ENCODE measurements at places on chromosomes 6 and 20.

- peak; percentile 2 for DNase-seq
Observed at GRCh38 chr6:75934643-75935472, 137.6 kb downstream of the IMPG1 start.

DNA sequence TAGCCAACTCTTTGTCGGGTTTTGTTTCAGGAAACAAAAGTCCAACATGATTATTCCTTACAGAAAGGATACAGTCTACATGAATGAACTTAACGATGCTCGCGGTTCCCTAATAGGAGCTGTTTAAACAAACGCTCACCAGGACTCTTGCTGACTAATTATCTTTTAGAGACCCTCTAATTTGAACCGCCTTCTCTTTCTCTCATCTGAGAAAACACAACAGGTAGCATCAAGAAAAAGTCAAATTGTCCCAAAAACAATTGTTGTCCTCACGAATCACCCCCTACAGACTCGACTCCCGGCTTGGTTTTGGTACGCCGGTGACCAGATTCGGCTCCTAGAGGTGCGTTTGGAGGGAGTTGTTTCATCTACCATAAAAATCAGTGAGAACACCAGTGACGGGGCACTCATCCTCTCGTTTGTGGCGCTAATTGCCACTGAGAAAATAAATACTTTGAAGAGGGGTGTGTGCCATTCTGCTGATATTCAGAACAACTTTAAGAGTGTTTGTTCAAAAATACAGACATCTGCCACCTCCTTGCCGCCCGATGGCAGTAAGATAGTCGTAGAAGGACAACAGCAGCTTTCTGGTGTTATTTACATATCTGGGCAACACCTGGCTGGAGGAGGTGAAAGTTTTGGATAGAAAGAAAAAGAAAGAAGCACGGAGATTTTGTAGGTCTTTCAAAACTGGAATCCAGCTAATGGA, 1.1 kb upstream of the SIM1 start:
- DNase-seq: no peak

DNA sequence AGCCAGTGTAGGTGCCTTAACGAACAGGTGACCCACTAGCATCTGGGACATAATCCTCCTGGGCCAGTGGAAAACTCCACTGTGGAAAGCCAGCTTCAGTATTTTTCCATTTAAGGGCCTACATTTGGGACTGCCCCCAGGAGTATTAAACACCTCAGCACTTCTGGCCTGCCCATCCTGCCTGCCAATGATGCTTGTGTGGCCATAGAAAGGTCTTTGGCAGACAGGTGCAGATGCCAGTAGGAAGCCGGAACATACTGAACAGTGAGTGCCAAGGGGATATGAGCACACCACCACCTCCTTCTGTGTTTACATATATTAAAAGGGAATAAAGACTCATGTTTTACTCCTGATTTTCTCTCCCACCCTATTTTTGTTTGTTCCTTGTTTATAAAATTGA, 19.9 kb downstream of the MCM8 start:
- DNase-seq: no peak

GRCh38 chr6:12314751-12315150, 24.6 kb downstream of the EDN1 start:
- DNase-seq: no peak

- no peak for DNase-seq
Observed at GRCh38 chr20:40646361-40646760, 42.7 kb downstream of the MAFB start.

- no peak for DNase-seq
Observed at GRCh38 chr6:8215631-8216030, 113.3 kb upstream of the EEF1E1 start.

GRCh38 chr20:23061262-23061661, 11.8 kb upstream of the THBD start:
- DNase-seq: no peak

DNA sequence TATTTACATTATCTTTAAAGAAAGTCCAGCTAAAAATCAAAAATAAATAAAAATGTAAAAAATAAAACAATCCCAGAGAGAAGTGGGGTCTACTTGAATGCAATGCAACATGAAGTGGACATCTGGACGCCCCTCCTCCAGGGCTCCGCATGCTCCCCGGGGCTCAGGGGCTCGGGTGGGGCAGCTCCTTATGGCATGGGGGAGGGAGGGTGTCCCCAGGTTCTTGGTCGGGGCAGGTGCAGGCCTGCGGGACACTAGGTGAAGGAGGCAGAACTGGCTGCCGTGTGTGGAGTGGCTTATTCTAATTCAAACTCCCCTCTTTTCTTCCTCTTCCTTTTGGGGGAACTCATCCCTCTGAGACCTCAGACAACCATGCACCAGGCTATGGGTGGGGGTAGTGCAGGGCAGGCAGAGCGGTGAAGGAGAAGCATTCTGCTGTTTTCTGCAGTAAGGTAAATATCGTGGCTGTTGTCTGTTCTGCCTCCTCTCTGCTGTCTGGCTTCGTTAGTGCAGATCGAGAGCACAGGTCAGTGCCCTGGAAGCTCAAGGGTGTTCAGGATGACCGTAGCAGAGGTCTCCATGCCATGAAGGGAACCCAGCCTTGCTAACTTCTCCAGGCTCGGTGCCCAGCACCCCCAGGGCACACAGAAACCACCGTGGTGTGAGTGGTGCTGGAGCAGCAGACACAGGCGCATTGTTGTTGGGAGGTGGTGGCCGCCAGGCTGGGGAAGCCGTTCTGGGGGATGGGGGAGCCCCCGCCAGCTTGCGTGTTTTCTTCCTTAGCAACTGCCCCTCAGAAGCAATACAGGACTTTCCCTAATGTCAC, 82.6 kb downstream of the TTLL2 start:
- no peak for DNase-seq

DNA sequence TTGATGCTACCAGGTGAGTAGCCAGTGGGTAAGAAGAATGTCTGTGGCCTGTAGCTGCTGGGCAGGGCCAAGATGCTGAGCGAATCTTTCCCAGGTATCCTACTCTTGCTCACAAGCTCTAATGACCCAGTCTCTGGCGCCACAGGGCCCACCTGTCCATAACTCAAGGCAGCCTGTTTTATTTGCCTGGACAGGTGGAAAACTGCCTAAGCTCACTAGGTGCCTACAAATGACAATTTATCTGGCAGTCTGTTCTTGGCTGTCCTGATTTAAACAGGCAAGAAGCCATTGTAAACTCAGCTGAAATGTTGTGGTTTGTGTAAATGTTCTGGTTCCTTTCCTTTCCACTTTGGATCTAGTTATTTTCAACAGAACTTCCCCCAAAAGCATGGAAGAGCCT, 113.3 kb downstream of the TCP11 start:
- DNase-seq: no peak

DNA sequence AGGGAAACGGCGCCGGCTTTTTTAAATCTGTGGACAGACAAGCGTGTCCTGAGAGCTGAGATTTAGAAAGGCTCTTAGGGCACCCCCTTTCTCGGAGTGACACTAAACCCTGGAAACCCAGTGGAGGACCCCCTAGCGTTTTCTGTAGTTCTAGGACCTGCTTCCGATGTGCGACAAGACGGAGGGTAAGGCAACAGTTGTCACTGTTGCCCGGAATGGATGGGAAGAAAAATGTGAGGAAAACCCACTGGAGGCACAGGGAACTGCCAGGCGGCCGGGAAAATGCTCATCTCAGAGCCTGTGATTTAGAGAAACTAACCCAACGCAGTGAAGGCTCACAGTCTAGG, 551 bp upstream of the ATP5F1E start:
- no peak for DNase-seq

DNA sequence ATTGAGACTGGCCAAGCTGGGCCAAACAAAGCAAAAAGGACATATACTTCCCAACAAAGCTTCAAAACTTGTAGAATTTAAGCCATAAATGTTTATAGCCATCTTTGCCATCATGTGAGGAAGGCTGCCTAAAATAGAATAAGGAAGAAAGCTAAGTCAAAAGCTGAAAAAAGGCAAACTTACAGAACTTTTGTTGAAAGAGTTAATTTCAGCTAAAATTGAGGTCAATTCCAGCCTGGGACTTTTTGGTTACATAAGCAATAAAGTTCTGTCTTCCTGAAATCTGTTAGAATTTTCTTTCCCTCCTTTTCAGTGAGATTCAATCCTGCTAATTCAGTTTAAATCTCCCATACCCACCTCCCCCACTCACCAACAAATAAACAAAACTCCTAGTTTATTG, 227.9 kb upstream of the MARCKS start:
- no peak for DNase-seq

DNA sequence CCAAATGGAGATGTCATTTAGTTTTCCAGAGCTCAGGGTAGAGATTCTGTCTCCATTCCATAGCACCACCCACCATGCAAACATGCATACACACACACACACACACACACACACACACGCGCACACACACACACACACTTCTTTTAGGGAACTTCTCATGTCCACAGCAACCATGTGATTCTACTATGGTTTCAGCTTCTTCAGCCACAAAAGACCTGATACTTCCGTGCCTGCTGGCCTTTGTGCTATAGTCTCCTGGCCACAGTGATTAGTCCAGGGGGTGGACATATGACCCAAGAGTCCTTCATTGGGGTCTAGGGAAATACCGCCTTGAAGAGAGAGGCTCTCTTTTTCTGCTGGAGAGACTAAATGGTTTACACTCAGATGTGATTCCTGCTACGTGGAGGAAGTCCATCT, 53.5 kb downstream of the CARMIL1 start:
- DNase-seq: no peak

- DNase-seq: no peak
Observed at GRCh38 chr6:170205534-170206316, 85.2 kb downstream of the DLL1 start.

GRCh38 chr6:111952274-111952673, 79.0 kb upstream of the FYN start:
- no peak for DNase-seq

GRCh38 chr6:31767096-31767645, 4.7 kb downstream of the SAPCD1 start:
- no peak for DNase-seq

DNA sequence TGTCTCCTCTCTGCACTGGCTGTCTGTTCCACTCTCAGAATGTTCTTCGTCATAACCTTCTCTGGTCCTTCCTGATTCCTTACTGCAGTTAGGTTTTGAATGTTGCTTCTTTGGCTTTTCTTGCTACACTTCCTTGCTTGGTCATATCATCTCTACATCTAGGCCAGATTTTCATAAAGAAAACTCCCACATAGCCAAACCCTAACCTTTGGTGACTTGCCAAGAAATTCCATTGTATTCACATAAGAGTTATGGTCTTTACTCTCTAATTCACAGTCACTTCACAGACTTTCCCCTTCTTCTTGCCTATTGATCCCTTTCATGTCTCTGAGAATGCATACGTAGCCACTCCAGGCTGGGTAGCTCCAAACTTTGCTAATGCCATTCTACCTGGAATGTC, 41.9 kb upstream of the SIM1 start:
- DNase-seq: no peak

- peak; percentile 58 for DNase-seq
Observed at GRCh38 chr6:127515794-127516661, 3.1 kb downstream of the MTCL3 start.

GRCh38 chr6:9064156-9064555, 628.8 kb upstream of the SLC35B3 start:
- no peak for DNase-seq

DNA sequence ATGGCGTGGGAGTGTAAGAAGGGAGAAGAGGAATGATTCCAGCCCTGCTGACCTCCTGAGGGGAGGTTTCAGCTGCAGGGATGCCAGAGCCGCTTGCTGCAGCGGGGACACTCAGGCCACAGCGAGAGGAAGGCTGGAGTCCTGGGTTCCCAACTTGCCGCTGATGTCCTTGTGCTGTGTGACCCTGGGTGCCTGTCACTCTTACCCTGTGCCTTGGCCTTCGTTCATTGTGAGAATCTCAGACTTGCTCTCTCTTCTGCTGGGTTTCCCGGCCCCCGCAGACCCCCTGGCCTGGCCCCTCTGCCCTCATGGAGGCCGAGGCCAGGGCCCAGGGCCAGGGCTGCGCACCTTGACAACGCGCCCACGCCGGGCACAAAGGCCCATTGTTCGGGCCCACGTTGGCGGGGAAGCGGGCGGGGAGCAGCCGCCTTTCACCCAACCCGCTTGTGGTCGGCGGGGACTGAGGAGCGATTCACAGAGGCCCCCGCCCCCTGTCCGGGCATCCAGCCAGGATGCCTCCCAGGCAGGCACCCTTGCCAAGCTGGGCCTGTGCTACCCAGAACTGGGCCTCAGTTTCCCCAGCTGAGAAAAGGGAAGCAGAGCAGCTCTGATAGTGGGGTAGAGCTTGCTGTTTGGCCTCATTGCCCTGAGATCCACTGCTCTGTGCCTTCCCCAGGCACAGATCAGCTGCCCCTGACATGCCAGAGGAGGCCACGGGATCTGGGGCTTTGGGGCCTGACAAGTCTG, 52.4 kb downstream of the CEBPB start:
- DNase-seq: no peak

- DNase-seq: no peak
Observed at GRCh38 chr20:19907326-19908056, 109.7 kb upstream of the NAA20 start.

DNA sequence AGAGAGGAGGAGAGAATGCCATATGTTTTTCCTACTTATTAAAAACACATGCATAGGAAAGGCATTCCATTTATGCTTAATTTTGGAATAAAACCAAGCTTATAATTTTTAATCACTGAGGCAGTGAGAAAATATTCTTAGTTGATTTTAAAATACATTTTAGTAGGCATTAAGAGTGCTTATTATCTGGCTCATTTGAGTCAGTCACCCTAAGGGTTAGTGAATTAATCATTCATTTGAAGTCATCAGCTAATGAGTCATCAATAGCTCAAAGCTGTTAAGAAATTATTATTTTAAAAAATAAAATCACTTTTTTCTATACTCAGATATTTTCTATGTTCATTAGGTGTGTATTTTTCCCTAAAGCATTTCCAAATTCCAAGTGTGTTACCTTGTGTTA, 81.6 kb downstream of the TMEM200A start:
- no peak for DNase-seq

GRCh38 chr6:107458672-107459282, 587 bp downstream of the PDSS2 start:
- no peak for DNase-seq

DNA sequence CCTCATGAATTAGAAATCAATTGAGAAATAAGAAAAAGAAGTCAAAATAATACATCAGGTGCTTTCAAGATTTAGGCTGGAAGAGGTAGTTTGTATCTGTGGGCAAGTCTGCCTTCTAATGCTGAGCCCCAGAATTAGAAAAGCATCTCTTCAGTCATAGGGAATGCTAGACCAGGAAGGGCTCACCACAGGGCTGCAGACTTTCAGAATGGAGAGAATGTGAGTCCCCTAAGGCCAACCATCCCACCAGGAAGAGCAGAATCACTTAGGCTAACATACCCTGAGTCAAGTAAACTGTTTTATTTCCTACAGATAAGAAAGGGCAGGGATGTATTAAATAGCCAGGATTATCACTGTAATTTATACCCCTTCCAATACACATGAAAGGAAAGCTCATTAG, 510.2 kb downstream of the RNF144B start:
- DNase-seq: no peak
